ENCODE measurements at places on chromosomes 5 and 9.

DNA sequence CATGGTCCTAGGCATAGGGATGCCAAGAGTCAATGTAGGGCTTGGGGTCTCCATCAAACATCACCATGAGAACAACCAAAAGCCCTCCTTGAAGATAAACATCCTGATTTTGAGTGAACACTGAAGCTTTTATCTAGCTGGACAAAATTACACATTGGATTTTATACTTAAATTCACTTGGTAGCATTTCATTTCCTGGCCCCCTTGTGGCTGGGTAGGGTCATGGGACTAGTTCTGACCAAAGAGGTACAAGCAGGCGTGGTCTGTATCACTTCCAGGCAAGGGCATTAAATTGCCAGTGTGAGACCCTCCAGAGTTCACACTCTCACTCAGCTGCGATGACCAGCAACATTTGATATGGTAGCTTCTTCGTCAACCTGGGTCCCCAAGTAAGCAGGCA, 320.3 kb downstream of the ACTL7B start:
- DNase-seq, result no peak

GRCh38 chr5:138015916-138016315, 17.0 kb downstream of the FAM13B start:
- DNase-seq, result no peak

DNA sequence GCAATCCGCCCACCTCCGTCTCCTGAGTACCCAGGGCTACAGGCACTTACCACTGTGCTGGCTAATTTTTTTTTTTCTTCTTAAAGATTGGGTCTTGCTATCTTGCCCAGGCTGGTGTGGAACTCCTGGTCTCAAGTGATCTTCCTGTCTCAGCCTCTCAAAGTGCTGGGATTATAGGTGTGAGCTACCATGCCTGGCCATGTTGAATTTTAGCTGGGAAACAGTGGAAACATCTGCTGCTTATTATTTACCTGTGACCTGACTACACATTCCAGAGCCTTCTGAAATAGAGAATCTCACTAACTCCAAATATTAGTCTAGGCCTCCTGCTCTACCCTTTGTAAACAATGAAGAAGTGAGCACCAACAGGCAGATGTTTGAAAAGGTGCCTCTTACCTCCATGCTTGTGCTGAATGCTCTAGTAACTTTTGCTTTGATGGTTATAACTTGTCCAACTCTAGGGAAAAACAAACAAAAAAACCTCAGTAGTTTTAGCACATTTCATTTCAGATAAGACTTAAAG, 22.5 kb downstream of the ACOT12 start:
- no peak for DNase-seq

- no peak for DNase-seq
These were observed 79.2 kb upstream of the SPRY4 start for GRCh38 chr5:142404046-142404477.

DNA sequence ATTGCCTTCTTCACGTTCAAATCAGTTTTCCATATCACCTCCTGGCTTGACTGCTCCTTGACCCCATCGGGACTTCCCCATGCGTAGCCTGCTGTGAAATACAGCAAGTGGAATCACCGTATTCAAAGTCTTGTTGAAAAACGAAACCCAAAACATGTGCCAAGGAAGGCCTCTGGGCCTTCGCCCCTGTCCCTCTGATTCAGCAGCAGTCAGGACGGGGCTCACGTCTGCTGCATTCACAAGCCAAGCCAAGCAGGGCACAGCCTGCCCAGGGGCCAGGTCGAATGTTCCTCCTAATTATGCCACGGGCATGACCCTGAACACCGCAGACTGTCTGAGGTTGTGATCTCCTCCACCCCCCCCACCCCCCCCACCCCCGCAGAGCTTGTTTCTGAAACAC, 960 bp upstream of the CTNND2 start:
- DNase-seq, result no peak
